ENCODE measurements at places on chromosomes 6 and 20. TPM values are rescaled to one million over a fixed set of nuclear protein-coding genes. Genes with fewer than 3 reads are reported as not detected.

TBPL1 gene
- 20.6 TPM for polyA plus RNA-seq

TSBP1 gene
- not detected for polyA plus RNA-seq

EFCAB8 gene
- polyA plus RNA-seq: not detected

AHI1 gene
- 7.1 TPM for polyA plus RNA-seq

Measured in ovary (tissue), 10 donors.